Stimulated activated CD4-positive, alpha-beta T cell treated with anti-CD3 and anti-CD28 coated beads, Interleukin-15, amount 100 ng/mL, for 48 hours (primary cell): ENCODE measurements at places on chromosomes 2 and 18.

GRCh38 chr2:50781646-50782045, 250.3 kb downstream of the NRXN1 start:
- no peak for DNase-seq

DNA sequence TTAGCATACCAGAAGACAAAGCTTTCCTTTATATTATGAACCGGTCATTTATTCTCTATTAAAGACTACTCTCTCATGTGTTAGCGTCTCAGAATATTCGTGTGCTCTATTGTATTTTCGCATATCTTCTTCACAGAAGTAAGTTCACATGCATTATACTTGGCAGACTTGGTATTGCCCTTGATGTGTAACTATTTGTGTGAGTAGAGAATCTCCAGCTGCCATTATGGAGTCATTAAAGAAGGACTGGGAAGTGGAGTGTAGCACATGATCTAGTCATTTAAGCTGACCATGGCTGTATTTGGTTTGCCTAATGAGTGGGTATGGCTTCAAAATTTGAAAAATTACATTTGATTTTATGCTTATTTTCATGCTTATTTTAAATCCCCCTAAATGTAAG, 92.9 kb downstream of the TTC27 start:
- no peak for DNase-seq

DNA sequence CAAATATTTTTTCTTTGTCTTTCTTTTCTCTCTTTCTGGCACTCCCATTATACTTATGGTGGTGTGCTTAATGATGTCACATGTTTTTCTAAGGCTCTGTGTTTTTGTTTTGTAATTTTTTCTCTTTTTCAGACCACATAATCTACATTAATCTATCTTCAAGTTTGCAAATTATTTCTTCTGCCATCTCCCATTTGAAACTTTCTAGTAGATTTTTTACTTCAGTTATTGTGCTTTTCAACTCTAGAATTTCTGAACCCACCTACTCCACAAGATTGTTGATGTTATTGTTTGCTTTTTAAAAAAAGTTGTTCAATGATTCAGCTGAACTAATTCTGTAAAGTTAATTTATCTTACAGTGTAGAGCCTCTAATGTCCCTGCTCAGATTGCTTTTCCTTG, 121.4 kb downstream of the SCN3A start:
- no peak for DNase-seq

- no peak for DNase-seq
Observed at GRCh38 chr2:74499940-74500577, 656 bp upstream of the LBX2 start.

DNA sequence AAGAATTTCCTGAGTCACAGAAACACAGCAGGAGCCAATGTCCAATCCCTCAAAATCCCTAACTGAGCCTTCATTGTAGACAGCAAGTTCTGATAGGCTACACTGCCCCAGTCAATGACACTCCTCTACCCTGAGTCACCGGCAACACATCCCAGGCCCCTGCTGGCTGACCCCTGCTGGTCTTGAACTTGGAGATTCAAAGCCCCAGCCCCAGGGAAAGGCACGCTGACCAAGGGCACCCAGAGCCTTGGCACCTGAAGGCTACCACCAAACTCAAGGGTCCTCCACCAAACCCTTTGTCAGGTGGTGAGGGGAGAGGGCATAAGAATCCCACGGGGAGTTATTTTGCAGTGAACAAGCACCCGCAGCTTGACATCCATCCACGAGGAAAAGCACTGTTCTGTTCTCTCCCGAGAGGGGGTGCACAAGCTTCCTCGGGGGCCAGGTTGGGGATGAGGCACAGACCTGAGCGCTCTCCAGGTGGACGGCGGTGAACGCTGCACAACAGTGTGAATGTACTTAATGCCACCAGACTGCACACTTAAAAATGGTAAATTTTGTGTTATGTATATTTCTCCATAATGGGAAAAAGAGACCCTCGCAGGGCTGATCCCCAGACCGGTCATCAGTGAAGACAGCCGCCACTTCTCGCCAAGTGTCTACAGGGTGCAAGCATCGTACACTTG, 46.9 kb downstream of the TFCP2L1 start:
- DNase-seq = no peak

DNA sequence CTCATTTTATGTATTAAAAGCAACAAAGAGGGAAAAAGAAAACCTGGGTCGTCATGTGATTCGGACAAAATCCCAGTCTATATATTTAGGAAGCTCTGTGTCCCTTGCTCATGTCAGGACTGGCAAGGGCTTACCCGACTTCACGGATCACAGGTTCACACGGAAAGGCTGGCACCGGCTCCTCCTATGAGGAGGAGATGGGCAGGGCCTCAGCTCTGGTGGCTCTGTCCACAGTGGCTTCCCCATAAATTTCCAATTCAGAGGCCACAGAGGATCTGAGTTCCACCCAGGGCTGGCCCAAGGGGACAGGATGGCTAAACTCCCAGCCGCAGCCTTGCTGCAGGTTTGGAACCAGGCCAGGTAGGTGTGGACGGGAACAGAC, 186.8 kb downstream of the BCL2 start:
- no peak for DNase-seq

DNA sequence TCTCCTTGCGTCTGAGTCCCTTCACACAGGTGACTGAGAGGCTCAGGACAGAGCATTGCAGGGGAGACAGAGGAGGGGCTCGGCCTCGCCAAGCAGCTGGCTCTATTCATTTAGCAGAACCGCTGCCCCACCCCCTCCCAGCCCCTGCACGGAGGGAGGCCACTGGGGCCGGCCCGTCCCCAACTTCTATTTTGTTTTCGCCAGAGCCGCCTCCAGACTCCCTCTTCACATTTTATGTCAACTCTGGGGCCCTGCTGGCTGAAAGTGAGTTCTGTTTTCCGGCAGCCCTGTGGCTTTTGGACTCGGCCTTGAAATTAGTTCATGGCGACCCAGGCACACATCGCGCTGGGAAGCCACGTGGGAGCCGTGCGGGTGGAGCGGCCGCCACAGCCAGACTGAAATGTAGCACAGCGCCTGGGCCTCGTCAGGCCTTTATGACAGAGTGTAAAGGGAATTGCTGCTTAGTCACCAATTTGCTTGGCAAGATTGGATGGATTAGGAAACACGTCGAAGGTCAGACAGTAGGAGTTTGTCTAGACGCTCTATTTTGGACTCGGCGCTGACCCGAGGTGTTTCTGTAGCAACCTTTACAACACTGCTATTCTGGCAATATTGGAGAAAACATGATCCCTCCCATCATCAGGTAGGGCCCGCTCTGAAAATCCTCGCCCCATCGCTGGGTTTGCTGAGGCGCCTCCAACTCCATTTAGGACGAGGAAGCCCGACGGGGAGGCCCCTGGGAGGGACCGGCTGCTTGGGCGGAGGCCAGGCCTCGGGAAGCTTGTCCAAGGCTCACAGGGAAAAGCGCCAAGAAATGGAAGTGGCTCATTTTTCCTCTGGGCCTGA, 90.7 kb upstream of the CTDP1 start:
- DNase-seq = no peak

- DNase-seq = no peak
Observed at GRCh38 chr18:49015886-49016647, 65.3 kb upstream of the SMAD7 start.

DNA sequence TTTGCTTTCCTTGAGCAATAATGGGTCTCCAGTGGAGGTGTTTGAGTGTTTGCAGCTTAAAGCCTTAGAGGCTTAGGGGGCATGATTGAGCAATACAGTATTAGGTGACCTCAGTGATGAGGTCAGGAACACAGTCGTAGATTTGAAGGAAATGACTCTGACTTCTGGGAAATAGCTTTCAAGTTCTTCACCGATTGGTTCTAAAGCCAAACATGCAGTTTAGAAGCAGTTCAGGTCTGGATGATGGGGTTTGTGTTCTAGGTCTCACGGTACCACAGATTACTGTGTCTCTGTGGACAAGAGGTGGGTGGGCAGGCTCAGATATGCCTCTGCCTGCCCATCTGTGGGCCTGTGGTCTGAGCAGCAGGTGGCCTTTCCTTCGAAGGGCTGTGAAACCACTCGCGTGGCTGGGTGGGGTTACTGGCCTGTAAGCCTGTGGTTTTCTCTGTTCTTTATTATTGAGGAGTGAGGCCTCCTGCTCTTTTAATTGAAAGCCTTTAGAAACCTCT, 7.8 kb downstream of the MTHFD2 start:
- DNase-seq = no peak

GRCh38 chr2:202327858-202328257, 48.3 kb upstream of the BMPR2 start:
- no peak for DNase-seq

- no peak for DNase-seq
Observed at GRCh38 chr2:72145658-72146329, 1.9 kb downstream of the CYP26B1 start.

GRCh38 chr2:191066197-191066918, 52.4 kb upstream of the STAT1 start:
- no peak for DNase-seq

GRCh38 chr2:213167271-213167930, 16.0 kb upstream of the IKZF2 start:
- DNase-seq = no peak

- DNase-seq = no peak
Observed at GRCh38 chr2:156057647-156058046, 274.9 kb downstream of the NR4A2 start.

DNA sequence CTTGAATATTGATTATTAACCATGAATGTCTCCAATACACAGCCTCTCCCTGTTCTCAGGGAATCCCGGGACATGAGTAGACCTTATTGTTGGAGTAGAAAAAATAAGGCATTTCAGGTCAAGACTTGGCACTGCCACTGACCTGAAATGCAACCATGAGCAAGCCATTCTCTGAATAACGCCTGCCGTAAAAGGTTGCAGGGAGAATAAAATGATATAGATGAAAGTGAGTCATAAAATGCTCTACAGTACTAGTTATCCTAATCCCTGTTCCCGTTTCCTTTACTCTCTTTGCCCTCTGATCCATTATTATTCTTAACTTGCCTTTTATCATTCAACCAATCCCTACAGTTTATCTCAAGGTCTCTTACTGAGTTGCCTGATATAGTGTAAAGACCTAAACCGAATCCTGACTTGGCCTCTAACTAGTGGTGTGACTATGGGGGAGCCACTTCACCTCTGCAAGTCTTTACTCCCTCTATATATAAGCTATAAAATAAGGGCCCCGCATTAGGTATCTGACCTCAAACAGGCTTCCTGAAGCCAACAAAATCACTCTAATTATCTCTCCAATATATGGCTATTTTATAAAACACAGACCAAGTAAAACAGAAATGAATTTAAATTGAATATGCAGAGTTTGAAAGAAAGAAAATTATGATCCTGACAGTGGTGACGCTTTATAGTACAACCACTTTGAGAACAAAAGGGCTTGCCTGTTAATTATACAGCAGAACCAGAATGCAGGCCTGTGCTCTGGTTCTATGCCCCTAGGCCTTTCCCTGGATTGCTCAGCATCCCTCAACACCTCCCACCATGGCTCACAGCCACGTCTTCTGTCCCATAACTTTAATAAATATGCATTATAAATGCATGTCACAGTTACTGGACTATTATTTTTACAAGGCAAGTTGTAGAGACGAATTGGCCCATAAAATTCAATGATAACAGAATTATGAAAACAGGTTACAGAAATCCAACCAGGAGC, 183.1 kb downstream of the STK39 start:
- DNase-seq = no peak

DNA sequence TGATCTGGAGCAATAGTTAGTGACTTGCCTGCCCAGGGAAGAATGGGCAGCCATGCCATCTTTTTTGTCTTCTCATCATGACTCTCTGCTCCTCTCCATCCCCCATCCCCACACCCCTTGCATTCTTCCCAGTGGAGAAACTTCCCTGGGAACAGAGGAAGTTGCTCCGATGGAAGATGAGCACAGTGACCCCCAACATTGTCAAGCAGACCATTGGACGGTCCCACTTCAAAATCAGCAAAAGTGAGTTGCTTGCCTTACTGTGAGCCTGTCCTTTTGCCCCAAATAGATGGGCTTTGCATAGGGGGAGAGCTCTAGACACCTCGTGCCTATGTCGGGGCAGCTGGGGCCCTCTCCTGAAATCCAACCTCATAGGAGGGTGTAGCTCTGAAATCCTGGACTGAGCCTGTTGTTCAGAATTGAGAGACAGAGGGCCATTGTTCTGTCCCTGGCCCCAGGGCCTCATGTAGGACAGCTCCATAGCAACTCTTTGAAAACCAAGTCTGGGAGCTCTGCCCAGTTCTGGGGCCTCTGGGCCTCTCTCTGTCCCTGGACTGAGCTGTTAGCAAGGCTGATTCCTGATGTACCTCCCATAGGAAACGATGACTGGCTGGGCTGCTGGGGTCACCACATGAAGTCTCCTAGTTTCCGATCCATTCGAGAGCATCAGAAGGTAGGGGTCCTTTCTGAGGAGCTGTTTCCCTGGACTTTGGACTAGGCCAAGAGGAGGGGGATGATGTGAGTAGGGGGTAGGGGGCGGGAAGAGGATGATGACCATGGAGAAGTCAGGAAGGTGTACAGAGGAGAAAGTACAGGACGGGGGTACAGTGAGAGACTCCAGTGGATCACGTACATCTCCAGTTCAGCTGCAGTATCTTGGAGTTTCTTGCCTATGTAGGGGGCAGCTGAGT, 35.2 kb downstream of the TTLL4 start:
- DNase-seq = no peak

DNA sequence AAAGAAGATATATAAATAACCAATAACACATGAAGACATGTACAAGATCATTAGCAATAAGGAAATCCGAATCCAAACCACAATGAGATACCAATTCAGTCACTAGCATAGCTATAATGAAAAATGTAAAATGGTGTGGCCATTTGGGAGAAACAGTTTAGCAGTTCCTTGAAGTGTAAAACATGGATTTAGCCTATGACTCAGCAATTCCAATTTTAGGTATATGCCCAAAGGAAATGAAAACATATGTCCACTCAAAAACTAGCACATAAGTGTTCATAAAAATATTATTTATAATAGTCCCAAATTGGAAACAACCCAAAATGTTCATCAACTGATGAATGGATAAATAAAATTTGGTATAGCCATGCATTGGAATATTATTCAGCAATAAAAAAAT, 165.5 kb upstream of the CRIM1 start:
- no peak for DNase-seq

GRCh38 chr2:152488075-152488474, 153.1 kb downstream of the FMNL2 start:
- DNase-seq = no peak

DNA sequence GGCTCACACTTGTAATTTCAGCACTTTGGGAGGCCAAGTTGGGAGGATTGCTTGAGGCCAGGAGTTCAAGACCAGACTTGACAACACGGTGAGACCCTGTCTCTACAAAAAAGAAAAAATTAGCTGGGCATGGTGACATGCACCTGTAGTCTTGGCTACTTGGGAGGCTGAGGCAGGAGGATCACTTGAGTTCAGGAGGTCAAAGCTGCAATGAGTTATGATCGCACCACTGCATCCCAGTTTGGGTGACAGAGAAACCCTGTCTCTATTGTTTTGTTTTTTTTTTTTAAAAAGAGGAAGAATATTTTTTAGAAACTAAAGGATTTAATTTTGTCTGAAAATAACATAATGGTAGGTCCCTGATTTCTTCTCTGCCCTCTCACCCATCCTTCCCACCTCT, 79.4 kb upstream of the TMEM200C start:
- no peak for DNase-seq

- no peak for DNase-seq
Observed at GRCh38 chr2:79711098-79711497, 198.2 kb downstream of the CTNNA2 start.
